ENCODE measurements at places on chromosomes 2 and 18.
A peak's percentile ranks its signal among the peaks of the same experiment; 100 is the strongest.

- no peak for DNase-seq
Measured at GRCh38 chr2:113135317-113135716, 7.9 kb downstream of the IL1RN start.

GRCh38 chr2:19810637-19811036 is 91.1 kb downstream of the TTC32 start:
- DNase-seq, result no peak

- no peak for DNase-seq
Measured at GRCh38 chr2:252001-252602, 11.7 kb downstream of the SH3YL1 start.

GRCh38 chr18:31316974-31317373 is 986 bp upstream of the DSG1 start:
- no peak for DNase-seq

- DNase-seq, result peak; percentile 62
Measured at GRCh38 chr18:14978962-14979535, 231.1 kb downstream of the ANKRD30B start.
